Forelimb muscle (tissue), 1 donor: ENCODE measurements at places on chromosomes 16 and 17.
A peak's percentile ranks its signal among the peaks of the same experiment; 100 is the strongest.

GRCh38 chr17:17448076-17448475 is 28.7 kb upstream of the MED9 start:
- no peak for DNase-seq

DNA sequence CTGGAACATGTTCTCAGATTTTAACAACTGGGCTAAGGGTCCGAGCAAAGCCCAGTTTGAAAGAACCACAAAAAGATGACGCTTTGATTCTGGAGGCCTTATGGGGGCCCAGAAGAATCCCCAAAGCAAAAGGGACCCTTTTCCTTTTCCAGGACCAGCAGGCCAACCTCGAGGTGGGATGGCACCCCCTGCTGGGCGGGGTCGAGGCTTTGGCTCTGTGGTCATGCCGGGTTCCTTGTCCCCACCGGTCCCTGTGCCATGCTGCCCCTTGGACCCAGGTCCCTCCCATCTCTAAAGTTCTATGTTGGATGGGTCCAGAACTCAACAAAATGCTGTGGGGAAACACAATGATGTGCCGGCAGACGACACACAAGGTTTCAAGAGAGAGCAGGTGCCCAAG is 30.9 kb downstream of the TMEM204 start:
- DNase-seq = no peak

GRCh38 chr16:51113236-51114125 is 37.6 kb downstream of the SALL1 start:
- no peak for DNase-seq

- no peak for DNase-seq
Measured at GRCh38 chr16:14449790-14450480, 180.1 kb downstream of the PARN start.

GRCh38 chr17:49121696-49122292 is 10.8 kb upstream of the B4GALNT2 start:
- DNase-seq = no peak

- DNase-seq = no peak
Measured at GRCh38 chr16:85486256-85486915, 126.7 kb upstream of the GSE1 start.

DNA sequence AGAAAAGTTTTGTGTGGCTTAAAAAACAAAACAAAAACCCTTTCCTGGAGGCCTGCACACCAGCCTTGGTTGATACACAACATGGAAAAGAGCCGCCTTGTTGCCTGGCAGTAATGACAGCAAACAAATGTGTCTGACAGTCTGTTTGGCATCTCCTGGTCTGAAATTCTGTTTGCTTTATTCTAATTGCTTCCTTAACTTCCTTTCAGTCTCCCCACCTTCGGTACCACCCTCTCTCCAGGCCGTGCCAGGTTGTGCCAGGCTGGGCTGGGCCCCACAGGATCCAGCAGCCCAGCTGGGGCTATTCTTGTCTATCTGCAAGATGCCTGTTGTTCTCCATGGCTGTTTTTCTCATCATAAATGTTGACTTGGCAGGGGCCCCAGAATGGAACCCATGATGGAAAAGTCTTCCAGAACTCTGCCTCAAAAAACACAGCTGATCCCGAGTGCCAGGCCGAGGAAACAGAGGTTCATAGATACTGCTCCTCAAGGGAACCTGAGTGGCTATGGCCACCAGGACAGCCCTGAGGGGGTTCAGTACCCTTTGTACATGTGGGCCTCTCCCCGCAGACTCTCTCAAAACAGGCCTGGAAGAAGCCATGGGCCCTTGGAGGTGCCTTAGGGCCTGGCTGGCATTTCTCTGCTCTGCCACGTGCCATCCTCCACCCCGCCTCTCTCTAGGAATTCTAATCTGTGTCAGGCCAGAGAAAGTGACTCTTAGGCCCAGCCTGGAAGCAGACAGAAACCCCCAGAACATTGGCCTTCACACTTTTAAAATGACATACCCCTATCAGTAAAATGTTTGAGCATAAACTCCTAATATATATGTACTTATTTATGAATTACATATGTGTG is 50.5 kb downstream of the YPEL2 start:
- DNase-seq = no peak

- no peak for DNase-seq
Measured at GRCh38 chr17:80774643-80775281, 216.9 kb upstream of the CHMP6 start.

GRCh38 chr16:57764006-57764340 is 28.4 kb downstream of the KATNB1 start:
- DNase-seq = no peak

DNA sequence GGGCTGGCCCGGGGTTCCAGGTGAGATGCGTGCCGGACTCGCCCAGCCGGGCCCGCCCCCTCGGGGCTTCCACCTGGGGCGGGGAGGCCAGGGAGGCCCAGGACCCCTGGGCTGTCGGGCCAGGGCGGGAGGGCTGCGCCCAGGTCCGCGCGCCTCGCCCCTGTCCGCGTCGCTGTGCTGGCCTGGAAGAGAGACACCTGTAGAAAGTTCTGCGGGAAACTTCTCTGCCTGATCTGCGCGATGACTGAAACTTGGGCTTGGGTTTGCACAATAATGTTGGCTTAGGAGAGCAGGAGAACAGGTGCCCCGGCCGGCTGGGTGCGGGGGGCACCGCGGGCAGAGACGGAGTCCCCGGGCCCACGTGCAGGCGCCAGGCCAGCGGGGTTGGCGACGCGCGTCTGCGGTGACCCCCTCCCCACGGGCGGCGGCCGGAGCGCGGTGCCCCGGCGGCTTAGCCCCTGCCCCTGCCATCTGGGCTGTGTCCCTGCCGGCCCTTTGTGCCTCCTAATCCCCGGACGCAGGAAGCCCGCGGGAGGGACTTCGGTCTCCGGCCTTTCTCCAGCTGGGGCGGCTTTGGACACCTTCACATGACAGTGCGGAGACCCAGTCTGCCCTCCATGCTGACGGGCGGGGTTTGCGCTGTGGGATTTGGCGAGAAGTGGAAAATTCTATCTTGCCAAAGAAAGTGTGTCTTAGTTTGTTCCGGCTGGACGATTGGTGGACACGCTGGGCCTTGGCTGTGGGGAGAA is 483 bp downstream of the LLGL2 start:
- DNase-seq = no peak

DNA sequence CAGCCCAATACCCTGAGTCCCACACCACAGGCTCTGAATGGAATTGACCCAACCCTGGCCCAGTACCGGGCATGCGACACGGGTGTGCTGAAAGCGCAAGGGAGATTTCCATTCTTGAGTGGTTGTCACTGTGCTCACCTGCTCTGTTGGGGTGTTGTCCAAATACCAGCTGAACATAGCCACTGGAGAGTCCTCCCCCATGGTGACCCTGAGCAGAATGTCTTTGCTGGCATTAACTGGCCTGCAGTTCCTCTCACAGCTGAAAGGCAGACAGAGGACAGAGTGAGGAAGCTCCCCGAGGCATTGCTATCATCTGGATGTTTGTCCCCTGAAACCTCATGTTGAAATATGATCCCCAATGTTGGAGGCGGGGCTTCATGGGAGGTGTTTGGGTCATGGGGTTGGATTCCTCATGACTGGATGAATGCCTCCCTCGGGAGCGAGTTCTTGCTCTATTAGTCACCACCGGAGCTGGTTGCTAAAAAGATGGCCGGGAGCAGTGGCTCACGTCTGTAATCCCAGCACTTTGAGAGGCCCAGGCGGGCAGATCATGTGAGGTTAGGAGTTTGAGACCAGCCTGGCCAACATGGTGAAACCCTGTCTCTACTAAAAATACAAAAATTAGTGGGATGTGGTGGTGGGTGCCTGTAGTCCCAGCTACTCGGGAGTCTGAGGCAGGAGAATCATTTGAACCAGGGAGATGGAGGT is 57.3 kb upstream of the BCO1 start:
- DNase-seq = no peak

DNA sequence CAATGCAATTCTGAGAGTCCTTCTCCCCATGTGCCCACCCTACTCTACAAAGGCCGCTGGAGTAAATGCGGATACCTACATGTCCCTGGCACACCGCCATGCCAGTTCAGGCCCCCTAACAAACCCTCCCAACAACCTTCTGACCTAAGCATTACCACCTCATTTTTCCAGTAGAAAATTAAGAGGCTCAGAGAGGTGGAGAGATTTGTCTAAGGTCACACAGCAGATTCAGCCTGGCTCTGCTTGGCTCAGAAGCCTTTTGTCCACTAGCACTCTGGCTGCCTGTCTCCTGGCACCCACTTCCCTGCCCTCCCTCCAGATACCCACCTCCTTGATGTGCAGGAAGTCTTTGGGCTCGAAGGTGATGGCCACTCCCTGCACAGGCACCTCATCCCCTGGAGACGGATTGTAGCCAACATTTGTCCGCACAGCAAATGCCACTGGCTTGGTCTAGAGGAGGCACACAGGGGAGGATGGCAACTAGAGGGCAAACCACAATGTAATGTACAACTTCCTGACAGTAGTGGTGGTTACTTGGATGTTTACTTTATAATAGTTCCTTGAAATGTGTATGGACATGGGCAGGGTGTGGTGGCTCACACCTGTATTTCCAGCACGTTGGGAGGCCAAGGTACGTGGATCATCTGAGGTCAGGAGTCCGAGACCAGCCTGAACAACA is 10.2 kb downstream of the CACNB1 start:
- no peak for DNase-seq

GRCh38 chr16:9976601-9977000 is 205.6 kb downstream of the GRIN2A start:
- DNase-seq = no peak

- no peak for DNase-seq
Measured at GRCh38 chr17:70310221-70310672, 140.9 kb downstream of the KCNJ2 start.

- DNase-seq = no peak
Measured at GRCh38 chr17:31198026-31198425, 99.0 kb downstream of the OMG start.

DNA sequence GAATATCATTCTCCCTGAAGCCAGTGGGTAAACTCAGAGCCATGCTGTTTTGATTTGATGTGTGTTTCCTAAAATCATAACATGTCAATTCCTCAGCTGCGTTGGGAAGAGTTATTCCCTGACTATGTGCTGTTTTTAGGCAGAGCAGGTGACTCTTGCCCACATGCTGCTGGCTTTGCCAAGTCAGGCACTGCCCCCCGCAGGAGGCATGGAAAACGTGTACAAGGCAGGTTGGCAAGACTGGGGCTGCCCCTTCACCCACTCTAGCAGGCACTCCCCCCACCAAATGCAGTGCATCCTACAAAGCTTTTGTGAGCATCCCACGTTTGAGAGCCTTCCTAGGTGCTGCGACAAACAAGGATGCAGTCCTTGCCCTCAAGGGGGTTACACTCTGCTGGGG is 38.3 kb upstream of the NAT9 start:
- no peak for DNase-seq

- DNase-seq = no peak
Measured at GRCh38 chr16:86578061-86578599, at the start of gene FOXL1. FOXL1 (plus strand) TSS chr16:86578549; CDS start chr16:86578724, 175 bp downstream.

DNA sequence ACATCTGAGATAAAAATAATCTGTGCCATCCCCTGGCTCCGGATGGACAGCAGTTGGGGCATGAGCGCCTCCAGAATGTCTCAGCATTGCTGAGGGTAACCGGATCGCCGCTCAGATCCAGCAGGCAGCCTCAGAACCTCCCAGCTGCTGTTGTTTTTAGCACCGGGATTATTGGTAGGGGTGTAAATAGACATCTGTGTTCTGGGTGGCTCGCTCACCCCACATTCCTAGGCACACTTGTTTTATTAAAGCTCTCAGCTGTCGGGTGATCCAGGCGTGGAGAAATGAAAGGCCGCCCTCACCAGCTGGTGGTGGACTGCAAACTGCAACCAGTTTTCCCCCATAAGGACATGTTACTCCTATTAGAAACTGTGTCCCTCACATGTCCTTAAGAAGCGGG is 32.1 kb downstream of the MYH3 start:
- DNase-seq = no peak

GRCh38 chr16:81293909-81294802 is 20.6 kb upstream of the GAN start:
- DNase-seq = no peak

GRCh38 chr16:49876716-49877129 is 20.8 kb upstream of the ZNF423 start:
- DNase-seq = no peak

DNA sequence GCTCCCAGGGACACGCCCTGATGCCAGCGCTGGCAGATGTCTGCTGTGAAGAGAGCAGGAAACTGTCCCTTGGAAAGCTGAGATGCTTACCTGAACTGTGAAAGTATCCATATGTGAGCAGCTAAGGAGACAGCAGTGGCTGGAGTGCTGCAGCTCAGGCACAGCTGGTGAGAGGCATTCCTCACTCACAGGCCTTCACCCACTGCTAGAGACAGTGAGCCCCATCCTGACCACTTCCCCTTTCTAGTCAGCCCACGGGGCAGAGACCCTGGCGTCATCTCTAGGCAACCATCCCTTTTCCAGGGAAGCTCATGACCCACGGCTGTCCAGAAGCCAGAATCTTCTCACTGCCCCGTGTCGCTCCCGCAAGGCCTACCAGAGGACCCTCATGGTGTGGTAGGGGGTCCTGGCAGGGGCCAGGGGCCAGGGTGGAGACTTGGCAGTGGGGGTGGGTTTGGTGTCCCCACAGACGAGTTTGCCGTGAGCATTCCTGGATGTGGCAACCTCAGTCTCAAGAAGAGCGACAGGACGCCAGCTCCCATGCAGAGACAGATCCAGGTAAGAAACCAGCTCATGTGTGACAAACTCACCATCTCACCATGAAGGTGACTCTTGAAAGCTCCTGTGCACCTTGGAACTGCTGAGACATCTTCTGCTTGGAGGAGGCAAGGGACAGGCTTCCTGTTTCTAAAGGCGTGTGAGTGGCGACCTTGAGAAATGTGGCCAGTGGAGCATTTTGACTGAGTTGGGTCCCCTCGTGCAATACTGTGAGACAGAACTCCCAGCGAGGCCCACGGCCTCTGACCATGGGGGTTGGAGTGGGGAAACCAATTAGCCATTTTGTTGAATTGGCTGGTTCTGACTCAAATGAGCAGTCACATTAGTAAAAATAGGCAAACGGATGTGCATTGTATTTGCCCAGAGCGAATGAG is at the start of gene SCIMP:
Gene SCIMP (minus strand): TSS at position 216 of the 932 bp plus-strand sequence. CDS start 105 bp downstream, at position 111.
- no peak for DNase-seq

GRCh38 chr17:73770115-73770848 is 126.0 kb upstream of the SDK2 start:
- DNase-seq = peak; percentile 72

- DNase-seq = no peak
Measured at GRCh38 chr17:2195729-2196128, 107.9 kb downstream of the SMG6 start.

- DNase-seq = no peak
Measured at GRCh38 chr17:56150649-56151048, 2.6 kb upstream of the ANKFN1 start.

- no peak for DNase-seq
Measured at GRCh38 chr17:21462237-21462636, 86.1 kb downstream of the KCNJ12 start.

- DNase-seq = no peak
Measured at GRCh38 chr17:28828294-28829040, 14.1 kb downstream of the FAM222B start.

- no peak for DNase-seq
Measured at GRCh38 chr16:66658143-66658859, 38.2 kb downstream of the CMTM4 start.

DNA sequence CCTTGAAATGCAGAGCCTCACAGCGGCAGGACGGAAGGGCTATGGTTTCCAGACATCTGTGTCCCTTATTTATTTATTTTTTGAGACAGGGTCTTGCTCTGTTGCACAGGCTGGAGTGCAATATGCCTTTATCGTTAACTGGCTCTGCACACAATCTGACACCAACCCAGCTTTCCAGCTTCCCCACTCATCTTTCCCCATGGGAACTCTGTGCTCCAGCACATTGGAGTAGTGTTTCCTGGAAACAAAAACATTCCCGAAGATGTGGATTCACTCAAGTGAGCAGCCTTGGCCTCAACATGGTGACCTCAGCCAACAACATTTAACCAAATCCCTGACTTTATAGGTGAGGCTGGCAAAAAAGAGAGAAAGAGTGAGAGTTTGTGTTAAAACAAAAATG is 307.1 kb downstream of the TMEM114 start:
- DNase-seq = peak; percentile 53
